ENCODE measurements at places on chromosomes 3 and 15.
A peak's percentile ranks its signal among the peaks of the same experiment; 100 is the strongest.

DNA sequence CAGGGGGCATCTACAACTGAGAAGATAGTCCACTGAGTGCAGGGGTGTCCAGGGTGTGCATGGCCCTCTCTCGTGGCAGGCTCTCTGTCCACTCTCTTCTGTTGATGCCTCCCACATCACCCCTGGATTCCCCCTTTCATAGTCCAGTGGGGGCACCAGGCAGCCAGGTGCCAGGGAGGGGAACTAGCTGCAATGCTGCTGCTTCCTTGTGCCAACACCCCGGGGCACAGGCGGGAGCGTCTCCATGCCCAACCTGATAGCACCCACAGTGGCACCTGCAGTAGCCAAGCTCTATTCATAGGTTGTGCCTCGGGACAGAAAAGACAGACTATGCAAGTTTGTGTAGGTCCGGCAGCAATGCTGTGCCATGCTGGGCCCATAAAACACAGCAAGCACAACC lies 11.7 kb downstream of the DUOX2 start:
- DNase-seq, result no peak

GRCh38 chr15:98330692-98331435 lies 317.5 kb upstream of the IGF1R start:
- no peak for DNase-seq

GRCh38 chr3:64756398-64756986 lies 68.7 kb upstream of the ADAMTS9 start:
- no peak for DNase-seq

- no peak for DNase-seq
Observed at GRCh38 chr3:173139420-173139819, 1.6 kb downstream of the SPATA16 start.

- DNase-seq, result peak; percentile 49
Observed at GRCh38 chr3:65995030-65995429, 43.7 kb downstream of the MAGI1 start.

DNA sequence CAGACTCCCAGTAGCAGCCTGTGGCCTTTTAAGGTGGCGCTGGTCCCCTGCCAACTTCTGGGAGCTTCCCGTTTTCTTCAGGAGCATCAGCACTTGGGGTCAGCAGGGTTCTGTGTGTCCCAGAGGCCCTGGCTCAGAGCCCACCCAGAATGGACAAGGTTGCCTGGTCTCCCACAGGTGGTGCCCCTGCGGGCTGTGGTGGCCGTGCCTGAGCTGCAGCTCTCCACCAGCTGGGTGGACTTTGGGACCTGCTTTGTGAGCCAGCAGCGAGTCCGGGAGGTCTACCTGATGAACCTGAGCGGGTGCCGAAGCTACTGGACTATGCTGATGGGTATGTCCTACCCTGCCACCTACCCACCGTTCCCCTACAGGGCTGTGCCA lies 15.5 kb downstream of the ACAA1 start:
- DNase-seq, result no peak

DNA sequence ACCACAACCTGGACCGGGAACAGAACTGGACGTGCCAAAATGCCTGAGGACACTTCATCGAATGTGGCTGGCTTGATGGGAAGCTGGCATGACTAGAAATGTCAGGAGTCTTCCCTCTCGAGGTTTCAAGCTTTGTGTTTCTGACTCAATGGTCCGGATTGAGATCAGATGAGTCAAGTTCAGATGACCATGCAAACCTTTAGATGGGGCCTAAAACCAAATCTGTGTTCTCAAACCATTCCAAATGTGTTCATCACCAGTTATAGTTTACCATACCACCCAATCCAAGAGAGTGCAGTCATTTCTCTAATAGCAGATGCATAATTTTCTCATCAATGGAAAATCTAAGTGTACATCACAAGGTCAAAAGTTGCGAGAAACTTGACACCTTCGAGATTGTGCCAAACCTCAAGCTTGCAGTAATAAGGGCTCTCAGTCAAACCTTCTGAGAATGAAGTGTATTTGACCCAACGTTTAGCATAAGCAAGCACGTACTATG lies 369.1 kb downstream of the RORA start:
- peak; percentile 72 for DNase-seq

GRCh38 chr15:66838671-66839239 lies 136.7 kb downstream of the SMAD6 start:
- DNase-seq, result peak; percentile 75

- peak; percentile 86 for DNase-seq
Observed at GRCh38 chr3:37221407-37221806, 47.0 kb upstream of the LRRFIP2 start.

- DNase-seq, result no peak
Observed at GRCh38 chr3:179565496-179565895, 2.8 kb downstream of the ACTL6A start.

- no peak for DNase-seq
Observed at GRCh38 chr15:63918317-63918672, 84.5 kb upstream of the HERC1 start.

GRCh38 chr3:154889227-154889634 lies 190.9 kb upstream of the MME start:
- DNase-seq, result no peak

DNA sequence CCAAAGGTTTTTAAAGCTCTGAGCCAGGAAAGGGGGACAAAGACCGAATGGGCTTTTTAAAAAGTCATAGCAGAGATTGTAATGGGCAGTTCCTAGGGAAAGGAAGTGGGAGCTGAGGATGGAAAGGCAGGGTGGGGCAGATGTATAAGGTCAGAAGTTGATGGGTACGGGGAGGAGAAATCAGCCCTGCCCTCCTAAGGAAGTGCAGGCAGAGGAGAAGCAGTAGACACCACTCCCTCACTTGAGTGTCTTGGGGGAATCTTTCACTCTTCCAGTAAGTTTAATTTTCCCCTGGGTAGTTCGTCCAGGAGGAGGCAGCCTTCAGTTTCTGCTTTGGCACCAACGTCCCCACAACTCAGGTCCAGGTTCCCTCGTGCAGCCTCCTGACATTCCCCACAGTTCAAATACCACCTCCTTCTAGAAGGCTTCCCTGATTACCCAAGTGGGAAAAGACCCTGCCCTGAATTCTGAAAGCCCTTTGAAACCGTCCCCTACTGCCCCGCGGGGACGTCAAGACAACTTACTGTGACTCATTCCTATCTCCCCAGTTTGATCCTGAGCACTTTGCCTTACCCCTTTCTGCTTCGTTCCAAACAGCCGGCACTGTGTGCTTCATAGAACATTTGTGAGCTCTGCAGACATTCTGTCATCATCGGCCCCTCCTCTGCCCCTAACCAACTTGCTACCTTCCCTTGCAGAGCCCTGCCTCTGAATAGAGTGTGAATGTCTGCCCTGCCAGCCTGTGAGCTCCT lies 14.3 kb upstream of the SRP14 start:
- no peak for DNase-seq

- peak; percentile 25 for DNase-seq
Observed at GRCh38 chr3:36591959-36592358, 172.4 kb downstream of the DCLK3 start.

GRCh38 chr3:64084640-64085039 lies 61.3 kb upstream of the PSMD6 start:
- DNase-seq, result peak; percentile 94

GRCh38 chr3:4985330-4986174 lies 6.3 kb downstream of the BHLHE40 start:
- DNase-seq, result peak; percentile 68

DNA sequence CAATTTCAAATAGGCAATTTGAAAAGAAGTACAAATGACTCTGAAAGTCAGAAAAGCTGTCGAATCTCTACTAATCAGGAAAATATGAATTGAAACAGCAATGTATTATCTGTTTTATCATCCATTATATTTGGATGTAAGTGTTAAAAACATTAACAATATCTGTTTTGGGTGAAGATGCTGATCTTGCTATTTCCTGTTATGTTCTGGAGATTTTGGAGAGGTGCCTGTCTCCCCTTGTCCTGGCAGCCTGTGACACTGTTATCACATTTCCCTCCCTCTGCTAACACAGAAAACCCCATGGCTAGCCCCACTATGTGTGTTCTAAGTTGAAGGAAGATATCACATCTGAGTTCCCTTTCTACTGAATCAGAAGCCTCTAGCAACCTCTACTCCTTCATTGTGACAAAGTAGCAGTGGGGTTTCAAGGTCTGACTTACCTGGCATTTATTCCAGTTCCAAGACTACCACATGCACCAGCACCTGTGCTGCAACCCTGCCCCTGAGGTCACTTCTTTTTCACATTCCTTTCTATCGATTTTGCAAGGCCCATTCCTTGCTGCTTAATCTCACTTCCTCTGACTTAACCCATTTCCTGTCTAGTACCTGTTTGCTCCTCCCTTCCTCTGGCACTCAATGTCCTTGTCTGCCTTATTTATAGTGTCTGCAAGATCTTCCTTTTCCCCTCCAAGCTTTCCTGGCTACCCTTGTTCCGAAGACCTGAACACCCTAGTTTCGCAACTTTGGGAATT lies 95.5 kb upstream of the COL8A1 start:
- no peak for DNase-seq

- DNase-seq, result no peak
Observed at GRCh38 chr3:195131176-195131575, 139.8 kb downstream of the XXYLT1 start.

GRCh38 chr3:180072786-180073185 lies 36.0 kb upstream of the PEX5L start:
- DNase-seq, result no peak

GRCh38 chr15:55277116-55277564 lies 12.5 kb downstream of the RAB27A start:
- DNase-seq, result peak; percentile 43

DNA sequence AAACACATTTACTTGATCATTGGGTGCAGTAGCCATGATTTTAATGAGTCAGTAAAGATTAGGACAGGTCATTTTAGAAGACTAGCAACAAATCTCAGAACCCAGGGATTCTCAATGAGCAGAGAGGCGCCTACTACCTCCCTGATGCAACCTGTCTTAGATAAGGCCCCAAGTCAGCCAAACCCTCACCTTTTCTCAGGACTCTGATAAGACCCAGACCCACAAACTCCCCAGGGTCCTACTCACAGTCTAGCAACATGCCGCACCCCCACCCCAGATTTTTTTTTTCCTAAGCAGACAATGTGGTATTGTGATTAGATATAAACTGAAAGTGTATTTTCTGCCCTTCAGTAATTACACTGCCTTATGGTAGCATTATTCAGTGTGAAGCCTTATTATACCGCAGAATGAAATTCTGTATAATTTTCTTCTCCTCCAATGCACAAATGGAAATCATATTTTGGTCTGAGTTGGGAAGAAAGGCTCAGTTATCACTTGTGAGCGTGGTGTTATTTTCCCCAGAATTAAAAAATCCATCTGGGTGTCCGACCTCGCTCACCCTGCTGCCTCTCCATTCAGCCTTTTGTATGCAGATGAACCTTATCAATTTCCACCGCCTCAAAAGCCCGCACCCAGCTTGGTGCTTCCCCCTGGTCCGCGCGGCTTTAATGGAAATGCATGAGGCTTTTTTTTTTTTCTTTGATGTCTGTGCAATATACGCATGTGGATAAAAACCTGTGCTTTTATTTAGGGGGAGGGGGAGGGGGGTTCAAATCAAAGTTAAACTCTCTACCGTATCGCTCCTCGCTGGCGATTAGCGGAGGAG lies 122.0 kb upstream of the SOX14 start:
- no peak for DNase-seq

Data from fibroblast of skin of right biceps (primary cell).